Mucosa of descending colon (tissue), 3 donors: ENCODE measurements at places on chromosomes 2 and 18. TPM values are rescaled to one million over a fixed set of nuclear protein-coding genes. Genes with fewer than 3 reads are reported as not detected.

Gene RIT2
- not detected for total RNA-seq

Gene OR6B2
- total RNA-seq, result not detected

GRCh38 chr18:28407681-28408080 is 230.8 kb upstream of the CDH2 start:
- no peak for DNase-seq

Gene FOXI3
- total RNA-seq, result not detected

GRCh38 chr2:33111002-33111446 is 164.3 kb downstream of the LTBP1 start:
- no peak for DNase-seq

- DNase-seq, result no peak
These were observed 35.4 kb upstream of the CCDC93 start for GRCh38 chr2:118049140-118049815.

GRCh38 chr2:236956031-236956618 is 129.6 kb upstream of the COPS8 start:
- DNase-seq, result no peak

DNA sequence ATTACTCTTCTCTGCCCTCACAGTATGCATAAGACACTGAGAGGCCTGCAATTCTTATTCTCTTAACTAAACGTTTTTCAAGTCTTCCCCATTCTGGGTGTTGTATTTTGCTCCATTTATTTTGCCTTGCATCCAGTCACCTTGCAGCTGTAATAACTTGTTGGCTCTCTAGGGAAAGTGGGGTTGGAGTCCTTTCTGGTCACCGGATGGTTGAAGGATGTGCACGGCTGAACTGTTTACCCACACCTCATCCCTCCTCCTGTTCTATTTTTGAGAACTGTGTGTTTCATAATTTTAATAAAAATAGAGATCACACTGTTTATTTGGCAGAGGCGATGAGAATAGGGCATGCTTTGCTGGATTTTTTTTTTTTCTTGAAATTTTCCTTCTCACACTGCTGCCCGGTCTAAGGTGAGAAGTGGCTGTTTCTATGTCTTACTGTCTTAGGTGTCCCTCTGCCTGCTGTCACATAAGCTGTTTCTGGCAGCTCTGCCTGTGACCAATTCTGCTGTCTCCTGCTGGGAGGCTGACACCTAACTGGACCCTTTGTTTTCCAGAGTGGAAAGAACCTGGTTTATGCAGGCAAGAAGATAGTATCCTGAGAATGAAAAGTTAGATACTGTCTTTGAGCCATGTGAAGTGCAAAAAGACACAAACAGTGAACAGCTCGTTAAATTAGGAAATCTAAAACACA is 342.6 kb downstream of the DPP10 start:
- no peak for DNase-seq
